ENCODE measurements at places on chromosomes 4 and X.

DNA sequence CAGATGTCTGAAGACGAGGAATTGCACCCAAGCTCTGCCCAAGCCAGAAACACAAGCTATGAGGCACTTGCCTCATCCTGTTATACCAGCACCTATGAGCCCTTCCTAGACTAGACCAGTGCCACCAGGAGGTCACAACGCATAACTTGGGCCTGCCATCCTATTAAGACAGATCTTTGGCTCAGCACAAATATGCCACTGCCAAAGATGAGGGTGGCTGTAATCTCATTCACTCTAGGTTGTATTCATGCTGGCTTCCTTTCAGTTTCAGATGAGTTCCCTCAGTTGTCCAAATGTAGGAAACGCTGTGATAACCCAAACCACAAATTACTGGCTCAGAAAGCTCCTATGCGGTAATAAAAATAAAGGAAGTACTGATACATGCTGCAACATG is 76.5 kb upstream of the CITED1 start:
- DNase-seq: no peak

GRCh38 chr4:127015667-127016117 is 617.1 kb upstream of the INTU start:
- no peak for DNase-seq

- DNase-seq: no peak
These were observed 242.1 kb downstream of the ADAMTS3 start for GRCh38 chr4:72326692-72327632.

GRCh38 chrX:132090403-132091159 is 37.2 kb downstream of the FRMD7 start:
- no peak for DNase-seq

DNA sequence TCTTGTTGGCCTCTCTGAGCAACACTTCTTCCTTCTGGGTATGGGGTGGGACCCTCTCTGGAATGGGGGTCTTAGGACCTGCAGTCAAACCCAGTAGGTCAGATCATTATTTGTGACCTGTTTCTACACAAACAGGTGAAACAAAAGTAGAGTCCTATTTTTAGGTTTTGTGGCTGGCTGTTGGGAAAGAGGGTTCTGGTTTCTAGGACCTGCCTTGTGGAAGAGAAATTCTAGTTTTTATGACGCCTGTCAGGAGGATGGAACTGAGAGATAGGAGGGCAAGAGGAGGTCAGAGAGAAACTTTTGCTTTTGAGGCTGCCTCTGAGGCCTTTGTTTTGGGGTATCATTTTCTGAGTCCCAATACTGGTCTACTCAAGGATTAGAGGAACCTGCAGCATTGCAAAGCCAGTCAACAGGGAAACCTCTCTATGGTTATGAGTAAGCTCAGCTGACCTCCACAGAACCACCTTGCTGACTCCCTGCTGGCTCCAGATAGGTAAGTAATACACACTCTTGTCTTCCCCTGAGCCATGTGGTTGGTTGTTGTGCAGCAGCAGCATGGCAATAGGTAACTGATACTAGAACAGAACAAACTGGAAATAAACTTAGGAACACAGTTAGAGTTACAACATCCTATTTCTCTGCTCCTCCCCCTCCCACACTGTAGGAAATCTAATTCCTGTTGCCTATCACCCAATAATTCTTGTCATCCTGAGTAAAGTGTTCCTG is 114.7 kb upstream of the VCX3B start:
- no peak for DNase-seq

DNA sequence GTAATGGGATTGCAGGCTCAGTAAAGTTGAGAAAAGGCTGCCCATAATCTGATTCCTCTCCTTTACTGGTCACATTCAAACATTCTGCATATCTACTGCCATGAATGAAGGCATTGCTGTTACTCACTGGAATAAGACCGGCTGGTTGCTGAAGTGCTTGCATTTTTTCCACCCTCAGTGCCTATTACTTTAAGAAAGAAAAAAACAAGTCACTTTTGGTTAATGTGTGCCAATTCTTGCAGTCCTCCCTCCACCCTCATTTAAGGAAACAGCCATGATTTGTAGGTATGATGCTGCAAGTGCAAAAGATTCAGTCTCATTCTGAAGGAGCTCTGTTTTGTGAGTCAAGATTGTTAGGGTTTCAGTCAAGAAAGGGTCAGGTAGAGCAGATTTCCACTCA is 94.9 kb downstream of the EMCN start:
- no peak for DNase-seq

DNA sequence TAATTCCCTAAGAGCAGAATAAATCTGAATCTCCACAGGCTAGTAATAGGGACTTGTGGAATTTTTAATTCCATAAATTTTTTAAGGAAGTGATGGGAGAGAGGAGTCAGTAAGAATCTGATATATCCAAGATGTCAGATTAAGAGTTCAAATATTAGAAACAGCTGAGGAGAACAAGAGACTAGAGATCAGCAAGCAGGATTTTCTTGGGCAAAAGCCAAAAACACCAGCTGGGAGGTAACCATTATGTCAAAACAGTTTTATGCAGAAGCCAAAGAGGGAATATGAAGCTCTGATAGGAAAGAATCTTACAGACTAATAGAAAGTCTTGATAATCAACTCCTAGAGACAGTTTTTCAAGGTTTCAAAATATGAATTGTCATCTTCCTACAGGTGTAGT is 72.2 kb upstream of the RBPJ start:
- DNase-seq: no peak

DNA sequence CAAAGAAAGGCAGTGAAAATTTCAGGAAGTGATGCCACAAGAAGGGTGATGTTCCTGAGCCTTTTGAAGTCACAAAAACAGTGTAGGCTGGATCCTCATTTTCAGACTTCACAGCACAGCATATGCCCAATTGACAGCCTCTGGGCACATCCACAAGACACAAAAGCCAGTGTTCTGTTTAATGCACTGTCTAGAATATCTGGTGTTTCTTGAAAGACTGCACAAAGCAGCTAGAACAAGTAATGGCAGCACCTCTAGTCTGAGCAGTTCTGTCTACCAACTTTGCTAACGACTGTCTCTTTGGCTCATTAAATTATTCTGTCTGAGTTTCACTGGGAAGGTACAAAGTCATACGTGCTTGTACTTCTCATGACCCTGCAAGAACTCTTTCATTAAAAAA is 417.1 kb upstream of the GALNT7 start:
- DNase-seq: no peak

- DNase-seq: no peak
These were observed 330.8 kb upstream of the DKK2 start for GRCh38 chr4:107366900-107367299.
